ENCODE measurements at places on chromosomes 1 and 21.

GRCh38 chr1:224096773-224097172 lies 17.1 kb upstream of the FBXO28 start:
- DNase-seq, result no peak

GRCh38 chr1:240351690-240352089 lies 260.0 kb downstream of the FMN2 start:
- no peak for DNase-seq

DNA sequence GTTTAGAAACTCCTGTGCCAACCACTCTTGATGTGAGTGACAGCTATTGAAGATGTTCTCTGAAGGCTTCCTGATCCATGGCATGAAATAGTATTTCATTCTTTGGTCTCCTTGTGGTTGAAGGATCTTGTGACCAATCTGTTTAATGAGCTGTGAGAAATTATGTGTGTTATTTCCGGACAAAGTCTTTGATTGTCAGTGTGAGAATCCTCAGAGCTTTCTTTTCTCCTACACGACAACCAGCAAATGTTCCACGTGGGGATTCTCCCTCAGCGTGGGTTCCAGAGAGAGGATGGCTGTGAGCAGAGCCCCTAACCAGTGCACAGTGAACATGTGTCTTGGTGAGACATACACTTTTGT lies 45.0 kb upstream of the HOOK1 start:
- no peak for DNase-seq

GRCh38 chr1:76725864-76726619 lies 141.2 kb upstream of the ST6GALNAC5 start:
- no peak for DNase-seq

GRCh38 chr1:190436615-190437014 lies 41.0 kb downstream of the BRINP3 start:
- DNase-seq, result no peak

- no peak for DNase-seq
Observed at GRCh38 chr1:115862403-115862802, 21.5 kb upstream of the NHLH2 start.

DNA sequence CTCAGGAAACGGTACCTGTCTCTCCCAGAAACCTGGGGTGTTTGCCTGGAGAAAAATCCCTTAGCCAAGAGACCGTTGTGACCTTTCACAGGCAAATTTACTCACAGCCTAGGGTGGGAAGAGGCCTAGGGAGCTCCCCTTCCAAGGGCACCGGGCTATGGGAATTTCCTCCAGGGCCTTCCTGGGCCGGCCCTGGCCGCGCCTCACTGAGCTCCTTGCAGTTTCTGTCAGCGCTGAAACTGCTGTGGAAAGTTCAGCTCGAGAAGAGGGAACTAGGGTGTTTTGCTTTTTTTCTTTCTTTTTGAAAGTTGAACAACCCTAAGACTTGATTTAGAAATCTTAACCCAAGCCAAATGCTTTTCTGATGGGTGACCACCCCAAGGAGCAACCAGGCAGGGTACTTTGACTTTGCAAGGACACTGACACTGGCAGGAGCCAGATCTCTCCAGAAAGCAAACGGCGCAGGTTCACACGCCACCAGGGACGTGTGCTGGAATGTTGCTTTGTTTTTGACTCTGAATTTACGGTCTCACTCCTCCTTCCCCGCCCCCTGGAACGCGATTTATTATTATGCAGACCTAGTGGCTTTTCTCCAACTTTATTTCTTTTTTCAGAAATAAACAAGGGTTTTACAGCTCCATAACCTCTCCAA lies 229.6 kb upstream of the JUN start:
- no peak for DNase-seq

DNA sequence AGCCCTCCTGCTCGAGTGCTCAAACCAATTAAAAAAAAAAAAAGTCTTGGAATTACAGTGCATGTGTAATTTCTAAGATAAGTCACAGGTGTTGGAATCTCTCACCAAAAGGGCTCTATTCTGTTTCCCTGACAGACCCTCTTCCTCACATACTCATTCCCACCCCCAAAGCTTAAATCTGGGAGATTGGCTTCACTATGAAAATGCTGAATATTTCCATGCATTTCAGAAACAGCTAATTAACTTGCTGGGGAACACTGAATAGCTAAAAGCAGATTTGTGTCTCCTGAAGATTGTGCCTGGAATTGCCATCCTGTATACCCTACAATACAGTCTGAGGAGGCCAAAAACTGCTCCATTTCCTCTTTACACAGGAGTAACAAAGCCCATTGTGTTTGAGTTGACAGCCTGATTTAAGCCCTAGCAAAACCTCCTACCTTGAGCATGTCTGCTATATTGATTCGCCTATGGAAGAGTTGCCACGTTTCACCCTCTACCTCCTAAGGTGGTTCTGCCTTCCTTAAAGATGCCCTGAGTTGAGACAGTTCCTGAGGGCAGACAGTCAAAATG lies 1.4 kb upstream of the PIK3R3 start:
- DNase-seq, result no peak

- no peak for DNase-seq
Observed at GRCh38 chr1:111814305-111814628, 58.6 kb downstream of the DDX20 start.

- DNase-seq, result no peak
Observed at GRCh38 chr21:39141502-39141901, 41.7 kb downstream of the PSMG1 start.

DNA sequence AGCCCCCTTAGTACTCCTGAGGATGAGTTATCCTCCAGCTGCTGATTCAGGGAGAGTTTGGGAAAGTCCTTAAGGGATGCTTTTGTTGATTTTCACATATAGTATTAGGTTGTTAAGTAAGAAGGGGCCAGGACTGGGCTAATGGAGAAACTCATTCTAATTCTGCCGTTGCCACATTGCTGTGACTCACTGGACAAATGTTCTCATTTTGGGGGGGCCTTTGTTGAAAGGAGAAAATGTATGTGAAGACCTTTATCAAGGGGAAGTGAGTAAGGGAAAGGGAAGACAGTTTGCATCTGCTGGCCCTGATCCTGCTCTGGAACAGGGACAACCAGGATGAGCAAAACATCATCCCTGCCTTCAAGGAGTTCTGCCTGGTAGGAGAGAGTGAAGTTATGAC lies 123.2 kb upstream of the FGGY start:
- DNase-seq, result no peak

- no peak for DNase-seq
Observed at GRCh38 chr1:185774394-185774793, 40.2 kb downstream of the HMCN1 start.

DNA sequence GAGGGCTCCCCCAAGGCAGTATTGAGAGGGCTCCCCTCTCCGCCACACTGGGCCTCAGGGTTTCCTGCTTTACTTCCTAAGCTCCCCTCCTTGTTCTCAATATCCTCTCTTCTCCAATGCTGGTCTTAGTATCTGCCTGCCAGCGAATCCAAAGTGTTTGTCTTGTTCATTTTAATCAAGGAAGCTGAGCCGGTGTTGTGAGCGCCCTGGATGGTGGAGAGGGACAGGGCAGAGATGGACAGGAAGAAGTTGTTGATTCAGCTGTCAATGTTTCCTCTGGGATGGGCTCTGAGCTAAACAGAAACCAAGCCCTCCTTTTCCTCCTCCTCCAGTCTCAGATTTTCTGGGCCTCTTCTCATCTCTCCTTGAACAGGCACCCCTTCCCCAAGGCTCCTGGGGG lies 5.4 kb downstream of the OLFML3 start:
- no peak for DNase-seq

- DNase-seq, result no peak
Observed at GRCh38 chr1:41500781-41501518, 16.5 kb upstream of the EDN2 start.

DNA sequence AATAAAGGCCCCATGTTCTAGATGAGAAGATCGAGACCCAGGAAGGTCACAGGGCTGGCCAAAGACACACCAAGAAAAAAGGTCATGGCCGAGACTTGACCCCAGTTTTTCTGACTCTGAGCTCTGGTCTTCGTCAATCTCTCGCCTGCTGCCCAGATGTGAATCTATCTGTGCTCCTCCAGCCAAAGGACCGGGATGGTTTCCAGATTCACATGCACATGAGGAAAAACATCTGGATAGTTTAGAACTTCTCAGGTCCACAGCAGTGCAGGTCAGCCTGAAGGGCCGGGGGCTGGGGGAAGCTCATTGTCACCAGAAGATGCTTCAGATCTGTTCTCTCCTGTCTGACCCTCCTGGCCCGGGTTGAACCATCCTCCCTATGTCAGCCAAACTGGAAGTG lies 49.0 kb downstream of the KCNN3 start:
- no peak for DNase-seq

DNA sequence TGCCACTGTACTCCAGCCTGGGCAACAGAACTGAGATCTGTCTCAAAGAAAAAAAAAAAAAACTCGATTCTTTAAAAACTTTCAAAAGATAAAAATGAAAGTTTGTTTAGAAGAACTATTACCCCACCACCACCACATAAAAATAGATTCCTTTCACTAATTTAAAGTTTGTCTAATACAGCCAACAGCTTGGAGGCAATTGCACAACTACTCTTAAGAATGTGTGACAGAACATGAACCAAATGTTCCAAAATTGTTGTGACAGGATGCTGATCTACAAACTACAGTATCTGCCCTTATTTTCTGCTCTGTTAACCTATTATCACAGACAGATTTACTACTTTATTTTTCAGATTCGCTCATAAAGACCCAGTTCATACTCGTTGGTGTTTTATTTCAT lies 5.5 kb upstream of the TGFBR3 start:
- no peak for DNase-seq

- no peak for DNase-seq
Observed at GRCh38 chr1:243217349-243217748, 37.7 kb downstream of the CEP170 start.

DNA sequence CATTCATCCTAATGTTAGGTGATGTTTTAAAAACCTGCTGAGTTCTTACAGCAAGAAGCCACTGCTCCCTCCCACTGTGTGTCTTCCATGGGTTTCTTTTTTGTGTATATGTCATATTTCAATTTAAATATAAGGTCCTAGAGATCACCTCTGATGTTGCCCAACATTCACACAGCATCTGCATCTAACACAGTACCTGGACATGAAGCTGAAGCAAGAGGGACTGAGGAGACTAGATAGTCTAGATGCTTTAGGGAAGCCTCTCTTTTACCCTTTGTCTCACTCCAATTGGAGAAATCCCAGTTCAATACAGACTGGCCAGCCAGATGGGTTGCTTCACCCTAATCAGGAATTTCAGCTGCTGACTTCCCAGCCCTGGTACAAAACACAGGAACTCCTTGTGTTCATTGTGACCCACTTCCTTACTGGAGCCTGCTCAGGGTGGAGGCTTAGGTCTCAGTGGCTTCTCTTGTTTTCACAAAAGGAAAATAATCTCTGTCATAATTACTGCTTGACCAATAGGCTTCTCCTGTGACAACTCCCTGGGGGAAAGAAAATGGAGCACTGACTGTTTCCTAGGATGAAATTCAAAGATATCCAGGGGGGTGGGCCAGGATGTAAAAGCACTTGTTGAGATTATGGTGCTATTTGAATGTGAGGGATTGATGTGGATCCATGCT lies 17.3 kb downstream of the BTG2 start:
- DNase-seq, result no peak

Measured in activated CD4-positive, CD25-positive, alpha-beta regulatory T cell treated with anti-CD3 and anti-CD28 coated beads, Interleukin-2, amount 50 U/mL, for 16 hours (primary cell).